Osteoblast (primary cell): ENCODE measurements at places on chromosomes 3 and 15. TPM values are rescaled to one million over a fixed set of nuclear protein-coding genes. Genes with fewer than 3 reads are reported as not detected.

SPESP1 gene
- total RNA-seq, result 2.9 TPM in 2 replicates

FEZF2 gene
- total RNA-seq, result not detected in 2 replicates

ZNF502 gene
- 4.0 and 4.7 TPM in 2 replicates for total RNA-seq

EPHB3 gene
- total RNA-seq, result 3.6 and 4.1 TPM in 2 replicates

GRCh38 chr15:53974813-53975212 is 3.4 kb upstream of the UNC13C start:
- no peak for DNase-seq

GRCh38 chr3:4766716-4767499 is 212.3 kb upstream of the BHLHE40 start:
- DNase-seq, result peak; percentile 71

GRCh38 chr3:11950576-11950975 is 53.6 kb upstream of the SYN2 start:
- DNase-seq, result no peak

DNA sequence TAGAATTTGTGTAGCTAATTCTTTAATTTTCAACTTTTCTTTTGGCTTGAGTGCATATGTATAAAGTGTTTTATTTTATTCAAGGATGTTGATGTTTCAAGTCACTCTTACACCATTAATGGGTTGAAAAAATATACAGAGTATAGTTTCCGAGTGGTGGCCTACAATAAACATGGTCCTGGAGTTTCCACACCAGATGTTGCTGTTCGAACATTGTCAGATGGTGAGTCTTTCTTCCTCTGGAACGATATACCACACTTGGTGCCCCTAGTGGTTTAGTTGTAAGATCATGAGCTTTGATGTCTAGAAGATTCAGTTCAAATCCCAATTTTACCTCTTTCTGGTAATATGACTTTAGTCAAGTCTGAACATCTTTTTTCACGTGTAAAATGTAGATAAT is 119.3 kb downstream of the HCN4 start:
- no peak for DNase-seq

- no peak for DNase-seq
These were observed 539.2 kb downstream of the VGLL3 start for GRCh38 chr3:86451749-86452148.

GRCh38 chr3:160027541-160028195 is 39.0 kb downstream of the IL12A start:
- peak; percentile 57 for DNase-seq

DNA sequence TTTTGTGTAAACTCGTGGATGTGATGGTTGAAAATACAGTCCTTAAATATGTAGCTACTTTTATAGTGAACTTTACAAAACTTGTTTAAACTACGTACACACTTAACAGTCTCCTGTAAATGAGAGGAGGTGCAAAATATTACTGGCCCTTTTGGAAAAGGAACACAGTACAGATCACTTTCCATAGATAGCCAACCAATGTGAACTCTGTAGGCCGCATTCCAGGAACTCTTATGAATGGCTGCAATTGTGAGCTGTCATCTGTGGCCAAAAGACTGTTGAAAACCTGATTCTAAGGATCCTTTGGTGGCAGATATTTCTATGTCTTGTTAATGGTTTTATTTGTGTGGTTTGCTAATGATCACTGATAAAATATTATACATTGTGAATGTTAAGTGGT is 6.2 kb downstream of the TSC22D2 start:
- DNase-seq, result peak; percentile 61

DNA sequence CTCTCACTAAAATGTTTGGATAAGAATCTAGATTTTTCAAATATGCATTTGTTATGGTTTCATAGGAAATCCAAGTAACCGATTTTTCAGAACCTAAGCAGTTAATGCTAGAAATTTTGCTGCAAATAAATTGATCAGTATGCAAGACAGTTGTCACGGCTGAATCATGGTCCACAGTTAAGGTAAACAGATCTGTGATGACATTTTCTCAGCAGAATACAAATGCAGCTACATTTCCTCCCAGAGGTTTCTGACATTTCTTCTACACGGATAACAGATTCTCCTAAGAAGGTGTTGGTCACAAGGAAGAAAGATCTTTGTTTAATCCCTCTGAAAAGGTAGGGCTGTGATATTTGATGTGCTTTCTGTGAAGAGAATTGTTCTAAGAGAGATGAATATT is 36.9 kb downstream of the ARNT2 start:
- no peak for DNase-seq

GRCh38 chr3:18153571-18154173 is 271.5 kb downstream of the SATB1 start:
- peak; percentile 72 for DNase-seq

DNA sequence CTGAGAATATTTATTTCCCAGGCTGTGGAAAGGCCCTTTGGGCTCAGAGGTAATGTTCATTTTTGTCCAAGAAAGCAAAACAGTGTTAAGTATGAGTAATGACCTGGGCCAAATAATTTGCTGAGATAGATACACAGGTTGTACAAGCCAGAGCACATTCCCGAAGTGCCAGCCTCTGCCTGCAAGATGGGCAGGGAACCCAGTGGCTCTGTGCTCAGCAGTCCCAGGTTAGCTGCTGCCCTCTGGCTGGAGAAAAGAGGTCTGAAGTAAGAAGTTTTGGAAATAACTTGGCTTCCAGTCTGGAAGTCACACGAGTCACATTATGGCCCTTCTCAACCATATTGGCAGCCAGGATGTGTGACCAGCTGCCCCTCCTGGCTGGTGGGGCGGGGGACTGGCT is 20.2 kb downstream of the MYZAP start:
- DNase-seq, result no peak

DNA sequence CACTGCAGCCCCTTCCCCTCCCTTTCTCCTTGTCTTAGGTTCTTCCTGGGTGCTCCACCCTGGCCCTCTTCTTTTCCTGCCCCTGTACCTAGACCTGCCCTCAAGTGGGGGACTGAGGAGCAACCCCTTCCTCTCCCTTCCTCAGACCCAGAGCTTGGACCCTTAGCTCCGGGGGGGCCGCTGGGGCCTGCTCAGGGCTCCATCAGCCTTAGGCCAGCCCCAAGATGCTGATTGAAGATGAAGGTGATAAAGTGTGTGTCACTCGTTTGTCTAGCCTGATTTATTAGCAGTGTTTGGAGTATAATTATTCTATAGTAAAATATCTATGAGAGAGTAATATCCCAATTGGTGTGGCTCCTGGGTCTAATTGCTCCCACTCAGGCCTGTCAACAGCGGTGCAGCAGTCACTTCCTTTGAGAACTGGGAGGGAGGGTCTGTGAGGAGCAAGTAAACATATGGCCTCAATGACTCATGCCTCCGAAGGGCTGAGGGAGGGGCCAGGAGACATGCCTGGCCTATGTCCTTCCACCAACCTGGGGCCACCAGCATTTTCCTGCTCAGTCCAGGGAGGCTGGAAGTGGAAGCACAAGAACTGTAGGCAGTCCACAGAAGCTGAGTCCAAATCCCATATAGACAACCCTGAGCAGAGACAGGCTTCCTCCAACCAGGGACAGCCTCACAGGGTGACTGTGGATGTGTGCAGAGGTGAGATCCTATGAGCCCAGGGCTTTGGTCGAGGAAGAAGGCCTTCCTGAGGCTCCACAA is 123.2 kb downstream of the DNAJB8 start:
- peak; percentile 91 for DNase-seq

DNA sequence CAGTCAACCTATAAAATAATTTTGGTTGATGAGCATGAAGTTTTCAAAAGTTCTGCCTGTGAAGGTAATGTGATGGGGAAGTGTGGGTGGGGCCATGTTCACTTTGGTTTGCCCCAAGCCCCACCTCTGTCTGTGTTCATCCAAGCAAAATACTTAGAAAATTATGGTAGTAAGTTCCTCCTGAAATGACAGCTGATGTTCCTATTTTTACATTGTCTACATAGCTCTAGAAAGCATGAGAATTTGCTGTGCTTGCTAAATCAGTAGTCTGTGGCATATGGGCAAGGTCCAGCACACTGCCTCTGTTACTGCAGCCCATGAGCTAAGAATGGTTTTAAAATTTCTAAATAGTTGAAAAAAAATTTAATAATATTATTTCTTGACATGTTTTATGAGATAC is 21.9 kb upstream of the CP start:
- DNase-seq, result no peak

- no peak for DNase-seq
These were observed 1.9 kb upstream of the UBR1 start for GRCh38 chr15:43107751-43108150.

GRCh38 chr3:127698691-127699415 is 26.1 kb downstream of the ABTB1 start:
- DNase-seq, result no peak
